ENCODE measurements at places on chromosomes 7 and 10.

- no peak for DNase-seq
Measured at GRCh38 chr7:7931626-7932025, 37.0 kb upstream of the GLCCI1 start.

- DNase-seq: no peak
Measured at GRCh38 chr10:90481326-90481923, 376.4 kb downstream of the HTR7 start.

DNA sequence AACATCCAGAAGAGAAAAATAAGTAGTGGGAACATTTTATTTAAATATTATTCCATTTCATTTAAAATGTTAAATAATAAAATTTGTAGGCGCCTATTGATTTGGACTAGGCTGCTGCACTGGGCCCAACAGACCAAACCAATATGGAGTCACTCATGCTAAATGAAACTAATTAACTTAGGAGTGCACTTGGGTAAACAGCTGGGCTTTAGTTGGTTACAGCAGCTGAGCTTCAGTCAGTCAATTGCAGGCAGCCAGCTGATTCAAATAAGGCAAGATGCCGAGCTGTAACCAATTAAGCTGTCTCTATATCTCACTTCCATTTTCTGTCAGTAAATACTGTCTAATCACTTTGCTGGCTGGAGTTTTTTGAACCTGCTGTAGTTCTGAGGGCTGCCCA is 102.1 kb upstream of the WDR11 start:
- DNase-seq: no peak

DNA sequence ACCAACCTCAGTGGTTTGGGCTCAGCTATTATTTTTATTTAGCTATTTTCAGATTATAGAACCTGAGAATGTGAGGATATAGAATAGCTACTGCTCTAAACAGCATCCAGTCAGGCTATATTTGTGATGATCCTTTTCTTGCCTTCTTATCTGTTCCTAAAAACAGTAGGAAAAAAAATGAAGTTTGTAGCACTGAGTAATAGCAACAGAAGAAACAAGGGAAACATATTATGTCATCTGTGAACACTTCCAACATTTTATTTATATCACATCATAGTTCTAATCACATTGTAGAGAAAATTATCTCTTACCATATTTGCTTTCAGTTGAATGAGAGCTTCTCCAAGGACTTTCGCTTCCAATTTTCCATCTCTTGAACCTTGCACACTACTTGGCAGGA is 229.6 kb upstream of the PTPRZ1 start:
- no peak for DNase-seq

DNA sequence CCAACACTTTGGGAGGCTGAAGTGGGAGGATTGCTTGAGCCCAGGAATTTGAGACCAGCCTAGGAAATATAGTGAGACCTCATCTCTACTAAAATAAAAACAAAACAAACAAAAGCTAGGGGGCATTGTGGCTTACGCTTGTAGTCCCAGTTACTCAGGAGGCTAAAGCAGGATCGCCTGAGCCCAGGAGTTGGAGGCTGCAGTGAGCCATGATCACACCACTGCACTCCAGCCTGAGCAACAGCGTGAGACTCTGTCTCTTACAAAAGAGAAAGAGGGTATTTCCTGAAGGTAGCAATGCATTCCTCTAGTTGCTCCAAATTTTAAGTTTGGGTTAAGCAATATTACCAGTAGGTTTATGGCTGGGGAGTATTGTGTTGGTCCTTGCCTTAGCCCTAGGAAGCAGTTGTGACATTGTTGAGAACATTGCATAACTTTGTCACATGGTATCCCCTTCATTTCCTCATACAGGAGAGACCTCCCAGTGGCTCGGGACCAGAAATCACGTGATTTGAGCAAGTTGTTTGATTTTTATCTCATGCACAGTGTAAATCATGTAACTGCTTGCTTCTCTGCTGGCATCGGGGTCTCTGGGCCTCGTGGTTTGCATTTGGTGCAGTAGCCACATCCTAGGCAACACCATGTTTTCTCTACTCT is 23.3 kb upstream of the SMARCD3 start:
- no peak for DNase-seq

- DNase-seq: no peak
Measured at GRCh38 chr10:88346144-88346977, 236.8 kb downstream of the RNLS start.

All from CD4-positive, alpha-beta T cell treated with Interleukin-6 at 100 ng/mL for 8 hours (primary cell).